ENCODE measurements at places on chromosomes 3 and 15. TPM values are rescaled to one million over a fixed set of nuclear protein-coding genes. Genes with fewer than 3 reads are reported as not detected.

DNA sequence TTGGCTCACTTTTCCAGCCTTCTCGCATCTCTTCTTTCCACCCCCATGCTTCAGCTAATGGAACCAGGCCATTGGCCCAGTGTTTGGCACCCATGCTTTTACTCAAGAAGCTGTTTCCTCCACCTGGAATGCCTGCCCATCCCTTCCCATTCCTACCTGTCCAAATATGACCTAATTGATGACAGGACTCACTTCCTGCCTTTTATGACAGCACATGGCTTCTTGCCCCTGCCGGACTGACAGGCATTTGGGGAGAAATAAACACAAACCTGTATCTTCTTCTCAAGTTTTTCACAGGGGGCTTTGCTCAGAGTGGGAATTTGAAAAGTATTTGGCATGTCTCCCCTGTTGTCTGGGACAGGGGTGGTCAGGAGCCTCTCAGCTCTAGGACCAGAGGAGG, 120.1 kb downstream of the ABHD5 start:
- DNase-seq: no peak

GCNT3 gene
- total RNA-seq: not detected

DNA sequence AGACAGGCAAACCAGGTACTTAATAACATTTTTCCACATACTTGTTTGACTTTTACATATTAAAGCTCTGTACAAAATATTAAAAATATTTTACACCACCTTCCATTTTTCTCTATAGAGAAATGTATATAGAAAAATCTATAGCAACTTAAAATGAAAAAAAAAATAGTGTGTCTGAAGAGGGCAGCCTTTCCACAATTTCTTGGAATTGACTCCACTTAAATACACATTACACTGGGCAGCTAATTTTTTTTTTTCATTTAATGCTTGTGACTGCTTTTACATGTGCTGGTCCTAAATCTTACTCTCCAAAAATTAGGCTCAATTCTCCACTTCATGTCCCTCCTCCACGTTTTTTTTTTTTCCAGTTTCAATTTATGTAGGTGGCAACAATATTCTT, 427.0 kb upstream of the RBMS3 start:
- no peak for DNase-seq

FOXB1 gene
- total RNA-seq: not detected

FAM81A gene
- 8.0 TPM for total RNA-seq

- peak; percentile 77 for DNase-seq
Observed at GRCh38 chr3:169764312-169764881, 463 bp downstream of the TERC start.

GRCh38 chr3:161273589-161274218, 52.6 kb downstream of the NMD3 start:
- DNase-seq: no peak

DNA sequence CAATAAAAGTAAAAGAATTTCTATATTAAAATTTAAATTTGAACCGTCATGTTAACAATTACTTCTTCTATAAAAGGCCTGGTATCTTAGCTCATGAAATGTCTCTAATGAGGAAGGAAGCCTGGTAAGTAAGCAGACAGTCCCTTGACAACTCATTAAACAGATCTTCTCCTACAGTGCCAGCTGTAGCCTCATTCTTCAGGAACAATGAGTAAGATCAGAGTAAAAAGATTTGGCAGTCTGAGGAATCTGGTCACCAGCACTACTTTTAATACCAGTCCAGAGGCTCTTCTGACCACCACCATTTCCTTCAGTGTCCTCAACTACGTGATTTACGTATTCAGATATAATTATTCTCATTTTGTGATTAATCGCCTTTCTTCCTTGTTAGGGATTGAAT, 955.0 kb upstream of the ALCAM start:
- no peak for DNase-seq
